ENCODE measurements at places on chromosomes 16 and 17.

DNA sequence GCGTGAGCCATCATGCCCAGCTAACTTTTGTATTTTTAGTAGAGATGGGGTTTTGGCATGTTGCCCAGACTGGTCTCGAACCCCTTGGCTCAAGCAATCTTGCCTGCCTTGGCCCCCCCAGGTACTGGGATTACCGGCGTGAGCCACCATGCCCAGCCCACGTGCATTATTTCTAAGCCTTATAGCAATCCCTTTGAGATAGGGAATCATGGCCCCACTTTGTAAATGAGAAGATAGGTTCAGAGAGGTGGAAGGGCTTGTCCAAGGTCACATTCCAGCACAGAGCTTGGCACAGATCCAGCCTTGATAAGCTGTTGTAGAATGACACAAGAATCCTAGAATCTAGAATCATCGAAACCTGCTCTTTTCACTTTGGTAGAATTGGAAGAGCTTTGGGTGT lies 4.2 kb upstream of the PYCARD start:
- no peak for DNase-seq

DNA sequence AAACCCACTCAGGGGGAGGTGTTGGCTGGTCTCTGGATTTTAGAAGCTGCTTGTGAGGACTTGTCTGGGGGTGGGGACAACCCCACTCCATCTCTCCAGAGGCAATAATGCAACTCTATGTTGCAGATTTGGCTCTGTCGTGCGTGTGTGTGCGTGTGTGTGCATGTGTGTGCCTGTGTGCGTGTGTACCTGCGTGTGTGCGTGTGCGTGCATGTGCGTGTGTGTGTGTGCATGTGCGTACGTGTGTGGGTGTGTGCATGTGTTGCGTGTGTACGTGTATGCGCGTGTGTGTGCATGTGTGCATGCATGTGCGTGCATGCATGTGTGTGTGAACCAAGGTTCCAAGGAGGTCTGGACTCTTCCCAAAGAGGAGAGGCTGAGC lies 120.4 kb upstream of the LHX1 start:
- no peak for DNase-seq

DNA sequence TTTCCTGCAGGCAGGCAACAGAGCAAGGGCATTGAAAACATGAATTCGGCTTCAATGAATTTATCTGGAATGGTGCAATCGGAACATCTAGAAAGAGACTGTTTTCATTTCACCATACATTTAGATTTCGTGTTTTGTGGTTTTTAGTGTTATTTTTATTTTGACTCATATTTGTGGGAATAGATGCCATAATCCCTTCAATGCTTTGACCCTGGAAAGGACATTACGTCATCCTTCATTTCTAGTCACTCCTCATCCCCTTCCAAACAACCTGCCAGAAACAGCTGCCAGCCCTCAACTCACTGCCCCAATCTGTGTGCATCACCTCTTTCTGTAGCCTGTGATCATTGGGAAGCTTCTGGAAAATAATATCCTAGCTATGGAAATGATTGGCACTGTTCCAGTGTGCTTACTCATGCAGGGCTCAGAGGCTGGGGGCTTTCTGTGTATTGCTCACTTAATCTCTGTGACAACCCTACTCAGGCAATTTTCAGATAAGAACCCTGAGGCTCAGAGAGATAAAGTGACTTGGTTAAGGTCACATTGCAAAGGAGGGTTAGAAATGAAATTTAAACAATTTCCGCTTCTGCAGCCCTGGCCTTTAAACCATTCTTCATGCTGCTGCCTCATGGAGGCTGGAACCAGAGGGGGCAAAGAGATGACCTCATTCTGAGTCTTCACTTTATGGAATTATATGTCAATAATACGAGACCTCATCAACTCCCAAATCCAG lies 9.5 kb upstream of the KSR1 start:
- DNase-seq: no peak

GRCh38 chr17:60562421-60562820 lies 36.4 kb upstream of the APPBP2 start:
- no peak for DNase-seq

- DNase-seq: no peak
These were observed 10.9 kb upstream of the MMD start for GRCh38 chr17:55432358-55433028.

DNA sequence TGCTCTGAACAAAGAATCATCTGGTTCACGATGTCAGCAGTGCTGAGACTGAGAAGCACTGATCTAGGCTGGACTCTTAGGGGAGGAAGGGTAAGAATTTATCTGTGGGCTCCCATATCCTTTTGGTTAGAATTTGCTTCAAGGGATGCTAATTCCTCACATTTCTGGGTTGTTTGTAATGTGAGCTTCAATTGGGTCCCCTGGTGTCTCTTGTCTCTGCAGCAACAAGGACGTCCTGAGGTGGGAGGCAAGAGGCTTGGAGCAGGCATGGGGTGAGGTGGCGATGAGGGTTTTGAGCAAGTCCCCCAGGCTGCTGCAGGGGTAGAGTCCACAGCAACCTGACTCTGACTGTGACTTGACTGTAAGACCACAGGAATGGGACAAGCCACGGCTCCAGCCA lies 213.8 kb upstream of the NLRP1 start:
- DNase-seq: no peak

- no peak for DNase-seq
These were observed 86.5 kb upstream of the LHX1 start for GRCh38 chr17:36850790-36851189.

- DNase-seq: peak; percentile 57
These were observed at the start of gene CDT1 for GRCh38 chr16:88803264-88803987. TSS of gene CDT1 (plus strand) at chr16:88803789. CDS start at chr16:88803832, 43 bp downstream.

GRCh38 chr16:59573528-59574271 lies 839.6 kb upstream of the GOT2 start:
- no peak for DNase-seq

DNA sequence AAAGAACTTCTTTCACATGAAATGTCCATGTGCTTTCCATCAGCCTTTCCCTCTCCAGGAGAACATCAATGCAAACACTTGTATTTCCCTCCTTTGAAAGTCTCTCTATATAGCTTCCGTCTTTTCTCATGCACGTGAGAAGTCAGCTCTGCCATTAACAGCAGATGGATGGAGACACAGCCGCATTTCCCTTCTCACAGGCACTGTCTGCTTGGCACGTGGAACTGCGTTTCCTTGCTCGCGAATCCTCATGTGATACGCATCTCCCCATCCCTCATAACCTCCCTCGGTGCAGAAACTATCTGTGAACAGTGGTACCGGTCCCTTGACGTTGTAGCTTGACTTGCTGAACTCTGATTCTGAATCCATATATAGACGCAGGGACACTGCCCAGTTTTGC lies 717.0 kb upstream of the RBFOX1 start:
- no peak for DNase-seq

DNA sequence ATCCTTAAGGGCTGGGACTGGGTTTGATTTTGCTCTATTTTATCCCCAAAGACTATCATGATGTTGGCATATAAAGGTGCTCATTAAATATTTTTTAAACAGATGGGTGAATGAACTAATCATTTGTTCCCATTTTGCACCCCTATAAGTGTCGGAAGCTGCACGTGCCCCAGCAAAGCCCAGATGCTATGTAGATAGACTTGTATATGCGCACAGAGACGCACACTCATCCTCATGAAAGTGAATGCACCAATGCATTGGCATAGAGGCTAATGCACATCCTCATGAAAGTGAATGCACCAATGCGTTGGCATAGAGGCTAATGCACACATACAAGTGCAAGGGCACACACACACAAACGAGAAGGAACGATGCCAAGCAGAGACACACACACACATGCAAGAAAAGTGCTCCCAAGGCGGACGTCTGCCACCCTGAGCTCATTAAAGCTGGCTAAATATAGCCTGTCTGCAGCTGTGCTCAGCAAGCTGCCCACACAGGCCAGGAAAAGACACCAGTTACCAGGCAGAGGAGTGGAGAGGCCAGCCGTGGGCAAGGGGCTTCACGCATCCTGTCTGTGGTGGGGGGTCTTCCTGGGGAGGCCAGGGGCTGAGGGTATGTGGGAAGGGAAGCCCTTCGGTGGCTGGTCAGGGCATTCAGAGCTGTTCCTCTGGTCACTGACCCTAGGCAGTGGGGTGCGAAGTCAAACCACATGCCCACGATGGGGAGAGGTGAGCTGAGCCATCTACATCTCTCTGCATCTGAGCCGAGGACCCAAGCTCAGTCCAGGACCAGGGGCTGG lies 52.6 kb downstream of the PIMREG start:
- no peak for DNase-seq

- DNase-seq: no peak
These were observed 99.8 kb downstream of the KPNA2 start for GRCh38 chr17:68135141-68135887.

GRCh38 chr16:74033441-74033995 lies 263.1 kb upstream of the PSMD7 start:
- DNase-seq: no peak

DNA sequence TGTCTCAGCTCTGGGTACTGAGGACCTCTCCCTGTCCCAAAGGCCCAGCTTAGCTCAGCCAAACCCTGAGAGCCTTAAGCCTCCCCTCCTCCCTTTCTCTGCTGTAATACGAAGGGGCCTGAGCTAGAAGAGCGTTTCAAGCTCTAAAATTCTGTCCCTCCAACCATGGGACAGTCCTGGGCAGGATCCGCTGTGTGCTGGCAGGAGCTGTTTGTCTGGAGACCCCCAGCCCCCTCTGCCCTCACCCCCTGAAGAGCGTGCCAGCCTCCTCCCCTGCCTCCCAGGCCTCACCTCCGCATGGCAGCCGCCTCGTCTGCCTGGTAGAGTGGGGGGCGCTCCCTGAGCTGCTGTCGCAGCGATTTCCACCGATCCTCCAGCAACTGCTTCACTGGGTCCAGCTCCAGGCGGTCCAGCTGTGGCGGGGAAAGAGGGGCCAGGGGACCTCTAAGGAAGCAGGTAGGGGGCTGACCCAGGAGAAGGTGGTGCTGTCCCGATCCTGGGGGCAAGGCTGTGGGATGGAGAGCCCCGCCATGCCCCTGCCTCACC lies 14.7 kb downstream of the UBALD2 start:
- DNase-seq: no peak

DNA sequence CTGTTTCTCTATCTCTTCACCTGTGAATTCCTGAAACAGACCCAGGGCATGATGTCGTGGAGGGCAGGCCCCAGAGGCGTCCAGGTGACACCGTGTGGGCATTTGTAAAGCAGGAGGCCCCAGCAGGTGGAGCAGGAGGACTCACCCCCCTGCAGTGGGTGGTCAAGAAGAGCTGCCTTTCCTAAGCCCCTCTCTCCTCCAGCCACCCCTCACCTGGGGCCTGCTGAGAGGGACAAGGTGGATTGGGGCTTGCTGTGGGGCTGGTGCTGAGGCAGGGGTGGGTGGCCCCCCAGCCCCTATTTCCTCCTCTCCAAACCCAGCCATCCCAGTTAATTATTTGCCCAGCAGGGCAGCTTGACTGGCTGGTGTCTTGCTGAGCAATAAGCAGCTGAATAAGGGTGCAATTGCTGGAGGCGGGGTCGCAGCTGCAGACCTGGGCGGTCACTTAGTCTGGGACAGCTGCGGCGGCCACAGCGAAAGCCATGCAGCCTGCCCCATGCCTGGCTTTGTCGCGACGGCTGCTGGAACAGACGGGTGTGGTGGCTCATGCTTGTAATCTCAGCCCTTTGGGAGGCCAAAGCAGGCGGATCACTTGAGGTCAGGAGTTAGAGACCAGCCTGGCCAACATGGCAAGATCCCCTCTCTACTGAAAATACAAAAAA lies 56.4 kb downstream of the JPH3 start:
- no peak for DNase-seq

Data from stimulated activated CD8-positive, alpha-beta memory T cell treated with anti-CD3 and anti-CD28 coated beads, Interleukin-7, amount 100 ng/mL, for 48 hours (primary cell).